ENCODE measurements at places on chromosomes 16 and 17.
A peak's percentile ranks its signal among the peaks of the same experiment; 100 is the strongest.

GRCh38 chr17:1707107-1707506 lies 3.1 kb downstream of the TLCD2 start:
- DNase-seq, result no peak

- DNase-seq, result no peak
These were observed 41.1 kb downstream of the MARVELD3 start for GRCh38 chr16:71666928-71667707.

DNA sequence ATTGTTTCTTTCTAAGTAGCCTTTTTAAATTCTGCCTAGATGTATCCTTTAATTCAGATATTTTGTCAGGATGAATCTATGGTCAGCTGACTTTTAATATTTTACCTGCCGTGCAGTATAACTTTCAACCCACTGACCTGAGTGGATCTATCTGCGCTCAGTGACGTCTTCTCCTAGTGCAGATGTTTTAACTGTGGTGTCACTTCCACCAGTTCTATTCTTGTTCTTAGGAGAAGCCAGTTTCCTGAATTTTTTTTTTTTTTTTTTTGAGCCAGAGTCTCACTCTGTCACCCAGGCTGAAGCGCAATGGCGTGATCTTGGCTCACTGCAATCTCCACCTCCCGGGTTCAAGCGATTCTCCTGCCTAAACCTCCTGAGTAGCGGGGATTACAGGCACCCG lies 5.0 kb upstream of the TM4SF5 start:
- no peak for DNase-seq

DNA sequence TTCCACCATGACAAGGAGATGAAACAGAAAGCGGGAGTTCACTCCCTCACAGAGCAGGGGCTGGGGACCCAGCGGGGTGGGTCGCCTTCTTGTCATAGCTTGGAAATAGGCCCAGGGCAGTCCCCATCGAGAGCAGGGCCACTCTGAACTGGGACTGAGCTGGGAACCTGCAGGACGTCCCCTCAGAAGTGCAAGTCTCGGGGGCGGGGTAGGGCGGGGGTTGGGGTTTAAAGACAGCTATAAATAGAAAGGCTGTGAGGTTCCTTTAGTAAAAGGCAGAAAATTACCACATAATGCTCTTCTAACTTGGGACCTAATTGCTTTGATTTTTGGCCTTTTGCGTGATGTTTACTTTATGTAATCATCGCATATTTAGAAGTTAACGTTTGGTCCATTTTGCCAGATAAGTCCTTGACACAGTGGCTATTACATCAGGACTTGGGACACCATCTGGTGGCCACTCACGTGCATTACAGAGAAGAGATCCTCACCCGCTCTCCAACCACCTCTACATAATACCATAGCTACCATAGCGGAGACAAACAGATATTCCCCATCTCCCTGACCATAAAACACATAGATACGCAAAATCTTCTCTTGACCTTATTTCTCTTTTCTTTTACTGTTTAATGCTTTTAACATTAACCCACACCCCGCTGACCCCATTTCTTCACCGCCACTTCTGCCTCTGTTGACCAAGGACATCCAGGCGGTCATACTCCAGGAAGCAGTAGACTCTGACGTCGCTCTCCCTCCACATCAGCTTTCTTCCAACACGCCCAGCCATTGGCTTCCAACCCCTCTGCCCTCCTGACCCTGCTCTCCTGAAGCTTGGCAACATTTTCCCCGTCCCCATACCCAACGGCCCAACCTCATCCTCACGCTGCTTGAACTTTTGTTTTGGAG lies 27.5 kb upstream of the PIK3R6 start:
- peak; percentile 16 for DNase-seq

DNA sequence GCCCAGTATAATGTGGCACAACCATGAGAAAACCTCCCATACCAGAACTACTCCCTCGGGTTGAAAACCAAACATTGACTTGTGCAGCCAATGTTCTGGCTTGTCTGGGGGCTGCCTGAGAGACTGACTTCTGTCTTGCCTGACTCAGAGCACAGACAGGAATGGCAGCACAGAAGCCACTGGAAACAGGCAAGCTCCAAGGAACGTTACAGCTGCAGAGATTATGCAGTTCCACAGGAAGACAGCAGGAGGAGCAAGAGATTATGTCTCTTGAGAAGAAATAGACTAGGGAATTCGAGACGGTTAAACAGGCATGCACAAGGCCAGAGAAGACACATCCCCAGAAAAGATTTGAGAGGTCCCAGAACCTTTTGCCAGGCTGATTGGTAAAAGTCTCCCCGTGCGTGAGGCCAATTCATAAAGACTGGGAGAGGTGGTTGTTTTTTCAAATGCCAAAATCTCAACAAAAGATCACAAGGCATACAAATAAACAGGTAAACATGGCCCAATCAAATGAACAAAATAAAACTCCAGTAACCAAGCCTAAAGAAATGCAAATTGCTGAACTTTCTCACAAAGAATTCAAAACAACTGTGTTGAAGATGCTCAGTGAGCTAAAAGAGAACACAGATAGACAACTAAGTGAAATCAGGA lies 90.6 kb upstream of the CDH5 start:
- DNase-seq, result peak; percentile 63

DNA sequence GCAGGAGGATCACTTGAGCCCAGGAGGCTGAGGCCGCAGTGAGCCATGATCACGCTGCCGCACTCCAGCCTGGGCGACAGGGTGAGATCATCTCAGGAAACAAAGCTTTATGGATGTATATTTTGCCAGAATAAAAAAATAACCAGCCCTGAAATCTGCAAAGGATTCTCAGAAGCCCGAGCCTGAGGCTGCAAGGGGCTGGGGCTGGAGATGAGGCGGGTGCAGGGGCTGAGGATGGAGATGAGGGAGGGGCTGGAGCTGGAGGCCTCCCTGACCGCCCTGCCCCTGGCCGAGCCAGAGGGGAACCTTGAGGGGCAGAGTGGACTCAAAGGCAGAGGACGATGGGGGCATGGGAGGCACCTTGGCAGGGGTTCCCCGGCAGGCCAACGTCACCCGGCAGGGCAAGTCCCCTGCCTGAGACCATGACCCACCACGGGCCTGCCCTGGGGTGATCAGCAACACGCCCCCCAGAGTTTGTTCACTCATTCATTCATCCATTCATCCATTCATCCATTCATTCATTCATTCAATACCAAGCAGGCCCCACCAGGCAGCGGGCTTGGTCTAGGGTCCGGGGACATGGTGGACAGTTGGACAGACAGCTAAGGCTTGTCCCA lies 32.5 kb downstream of the PIEZO1 start:
- no peak for DNase-seq

- no peak for DNase-seq
These were observed 234.6 kb downstream of the MSI2 start for GRCh38 chr17:57490890-57491289.

DNA sequence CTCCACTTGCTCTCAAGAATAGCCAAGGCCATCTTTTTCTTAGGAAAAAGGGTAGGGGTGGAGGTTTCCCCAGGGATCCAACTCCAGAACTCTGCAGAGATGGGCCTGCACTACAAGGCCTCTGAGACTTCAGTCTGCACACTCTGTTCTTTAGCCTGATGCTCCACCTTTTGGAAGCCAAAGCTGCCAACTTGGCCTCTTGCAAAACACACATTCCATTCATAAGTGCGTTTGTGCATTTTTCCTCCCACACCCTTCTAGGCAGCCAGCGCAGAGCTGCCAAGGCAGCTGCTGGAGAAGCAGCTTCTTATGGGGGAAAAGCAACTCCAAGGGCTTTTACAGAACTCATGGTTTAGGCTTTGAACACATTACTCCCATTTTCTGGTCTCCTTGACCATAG lies 45.3 kb downstream of the REXO5 start:
- DNase-seq, result no peak

Data from BE2C (cell line).